ENCODE measurements at places on chromosomes 7 and 10.

DNA sequence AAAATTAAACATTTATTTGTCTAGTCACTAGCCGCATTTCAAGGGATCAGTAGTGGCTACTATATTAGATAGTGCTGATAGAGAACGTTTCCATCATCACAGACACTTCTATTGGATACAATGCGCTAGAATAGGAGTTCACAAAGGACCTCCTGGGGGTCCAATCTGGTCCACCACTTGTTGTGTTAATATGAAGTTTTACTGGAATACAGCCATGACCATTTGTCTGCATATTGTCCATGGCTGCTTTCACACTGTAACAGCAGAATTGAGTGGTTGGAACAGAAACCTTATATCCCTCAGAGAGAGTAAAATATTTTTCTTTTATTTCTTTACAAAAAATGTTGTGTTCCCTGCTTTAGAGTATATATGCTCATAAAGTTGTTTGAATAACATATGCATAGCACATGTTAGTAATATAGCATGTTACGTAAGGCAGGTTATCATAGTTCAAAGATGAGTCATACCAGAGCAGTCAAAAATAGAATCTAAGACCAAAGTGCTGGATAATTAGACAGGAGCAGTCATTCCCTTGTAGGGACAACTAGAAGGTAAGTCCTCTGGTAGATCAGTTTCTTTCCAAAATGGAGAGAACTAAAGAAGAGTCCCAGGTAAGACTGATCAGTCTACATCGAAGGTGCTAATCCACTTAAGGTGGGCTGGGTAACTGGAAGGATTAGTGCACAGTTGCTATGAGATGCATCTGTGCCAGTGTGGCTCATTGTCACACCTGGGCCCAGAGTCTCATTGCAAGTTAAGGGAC is 14.9 kb downstream of the BZW2 start:
- DNase-seq = no peak

DNA sequence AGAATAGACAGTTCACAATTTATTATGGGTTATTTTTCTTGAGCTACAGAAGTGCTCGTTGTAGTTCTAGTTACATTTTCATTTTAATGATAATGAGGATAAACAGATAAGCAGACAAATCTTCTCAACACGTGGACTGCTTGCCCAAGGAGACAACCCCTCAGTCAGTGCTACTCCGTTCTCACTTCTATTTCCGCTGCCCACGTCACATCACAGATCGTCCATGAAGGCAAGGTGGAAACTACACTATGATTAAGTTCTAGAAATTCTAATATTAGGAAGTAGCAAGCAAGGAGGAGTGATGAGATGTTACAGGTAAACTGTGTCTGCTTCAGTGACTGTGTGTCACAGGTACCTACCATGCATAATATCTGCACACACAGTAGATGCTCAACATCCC is 210.5 kb downstream of the CHCHD3 start:
- no peak for DNase-seq

GRCh38 chr10:13984647-13985155 is 346.0 kb downstream of the FRMD4A start:
- no peak for DNase-seq

DNA sequence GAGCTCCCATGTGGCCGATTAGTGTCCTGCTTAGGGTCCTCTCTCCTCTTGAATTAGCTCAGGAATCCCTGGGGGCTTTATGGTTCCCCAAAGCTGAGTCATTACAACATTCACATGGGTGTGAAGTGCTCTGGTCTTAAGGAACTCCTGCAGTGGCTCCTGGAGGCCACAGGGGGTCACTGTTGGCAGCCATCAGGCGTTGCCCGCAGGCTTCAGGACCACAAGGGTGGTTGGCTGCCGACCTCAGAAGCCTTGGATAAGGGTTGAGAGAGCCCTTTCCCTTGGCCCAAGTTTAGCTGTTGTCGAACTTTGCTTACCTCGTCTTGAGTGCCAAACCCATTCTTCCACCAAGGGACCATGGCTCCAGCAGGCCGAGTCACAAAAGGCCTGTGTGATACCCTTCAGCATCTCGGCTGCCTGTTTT is 61.7 kb downstream of the SH2D4B start:
- no peak for DNase-seq

DNA sequence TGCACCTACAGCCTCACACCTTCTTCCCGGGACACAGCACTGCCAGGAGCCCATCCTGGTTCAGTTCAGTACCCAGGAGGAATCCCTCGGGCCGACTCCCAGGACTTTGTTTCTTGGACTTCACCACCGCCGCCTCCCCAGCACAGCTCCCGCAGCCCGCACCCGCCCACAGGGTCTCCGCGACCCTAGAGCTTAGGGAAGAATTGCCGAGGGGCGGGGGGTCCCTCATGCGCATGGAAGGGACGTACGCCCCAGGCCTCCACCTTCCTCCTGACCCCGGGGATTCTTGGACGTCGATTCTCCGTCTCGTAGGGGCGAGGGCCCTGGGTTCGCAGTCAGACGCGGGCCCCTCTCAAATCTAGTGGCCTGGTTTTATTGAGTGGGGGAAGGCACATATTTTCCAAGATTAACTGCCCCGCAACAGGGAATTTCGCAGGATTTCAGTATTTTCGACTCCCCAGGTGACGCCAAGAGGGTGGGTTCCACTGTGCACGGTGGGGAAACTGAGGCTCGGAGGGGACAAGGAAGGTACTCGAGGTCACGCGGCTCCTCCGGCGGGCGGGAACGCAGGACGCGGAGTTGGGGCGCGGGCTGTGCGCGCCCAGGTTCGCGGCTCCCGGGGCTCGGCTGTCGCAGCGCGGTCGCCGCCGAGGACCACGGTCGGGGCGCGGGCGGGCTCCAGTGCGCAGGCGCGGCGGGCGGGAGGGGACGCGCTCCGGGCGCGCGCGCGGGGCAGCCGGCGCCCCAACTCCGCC is at the start of gene ADCY1:
ADCY1 (plus strand) TSS at position 708 of the 755 bp plus-strand sequence. CDS start 176 bp downstream, outside the sequence.
- DNase-seq = no peak

DNA sequence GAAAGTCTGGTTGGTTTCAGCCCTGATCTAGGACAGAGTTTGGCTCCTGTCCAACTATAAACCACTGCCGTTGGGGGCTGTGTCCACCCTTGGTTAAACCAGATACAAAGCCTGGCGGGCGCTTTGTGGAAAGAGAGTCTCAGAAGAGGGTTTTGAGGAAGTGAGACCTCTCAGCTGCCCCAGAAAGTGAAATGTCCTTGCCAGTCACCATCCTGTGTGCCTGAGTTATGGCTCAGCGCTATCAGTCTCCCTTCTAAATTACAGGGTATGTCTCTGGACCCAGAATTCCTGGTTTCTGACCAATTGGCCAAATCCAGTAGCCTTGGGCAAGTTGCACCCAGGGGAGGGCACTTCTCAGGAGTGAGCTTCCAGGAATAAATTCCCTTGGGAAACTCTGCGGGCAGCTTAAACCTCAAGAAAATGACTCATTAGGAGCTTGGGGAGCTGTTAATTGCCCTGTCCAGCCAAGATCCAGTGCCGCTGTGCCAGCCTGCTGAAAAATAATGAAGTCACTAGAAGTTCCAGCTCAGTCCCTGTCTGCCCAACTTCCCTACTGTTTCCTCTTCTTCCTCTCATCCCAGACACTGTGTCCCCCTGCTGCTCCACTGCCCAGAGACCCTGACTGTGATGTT is 66.7 kb upstream of the PDZD8 start:
- no peak for DNase-seq

GRCh38 chr10:71740069-71740653 is 20.6 kb upstream of the C10orf105 start:
- DNase-seq = no peak

DNA sequence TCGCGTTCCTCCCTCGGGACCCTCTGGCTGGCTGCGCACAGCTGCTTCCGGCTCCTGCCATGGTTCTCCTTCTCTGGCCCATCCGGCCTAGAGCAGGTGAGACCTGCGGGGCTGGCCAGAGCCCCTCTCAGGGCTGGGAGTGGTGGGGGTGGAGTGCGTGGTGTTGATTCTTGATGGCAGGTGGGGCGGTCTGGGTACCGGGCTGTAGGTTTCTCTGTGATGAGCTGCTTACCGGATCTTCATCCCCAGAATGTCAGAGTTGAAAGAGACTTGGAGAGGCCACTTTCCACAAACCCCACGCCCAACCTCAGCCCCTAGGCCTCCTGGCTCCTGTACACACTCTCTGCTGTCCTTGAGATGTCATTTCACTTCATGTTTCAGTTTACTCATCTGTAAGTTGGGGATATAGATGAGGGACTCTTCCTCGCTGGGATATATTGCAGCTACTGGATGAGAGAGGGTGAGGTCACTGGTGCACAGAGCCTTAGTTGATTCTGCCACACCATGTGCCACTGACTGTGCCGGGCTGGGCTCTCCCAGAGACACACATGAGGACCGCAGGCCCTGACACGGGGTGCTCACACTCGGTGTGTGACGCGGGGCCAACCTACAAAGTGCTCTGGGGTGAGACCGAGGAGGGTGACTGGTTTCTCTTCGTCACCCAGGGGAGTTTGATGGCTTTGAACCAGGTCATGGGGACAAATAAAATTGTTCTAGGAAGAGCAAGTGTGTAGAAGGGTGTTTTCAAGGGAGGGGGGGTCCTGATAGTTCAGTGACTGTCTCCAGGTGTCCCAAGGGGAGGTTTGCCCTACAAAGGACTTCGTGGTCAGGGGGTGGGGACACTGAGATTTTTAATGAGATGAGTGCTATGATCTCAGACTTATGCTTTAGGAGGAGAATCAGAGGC is 29.5 kb downstream of the ZNF775 start:
- DNase-seq = no peak

GRCh38 chr10:30694518-30695228 is 65.1 kb upstream of the LYZL2 start:
- DNase-seq = no peak

GRCh38 chr7:116173051-116174028 is 37.0 kb upstream of the TES start:
- no peak for DNase-seq

- DNase-seq = no peak
Measured at GRCh38 chr7:50591480-50592438, 26.6 kb upstream of the DDC start.

GRCh38 chr7:7521259-7521658 is 14.4 kb downstream of the COL28A1 start:
- no peak for DNase-seq

DNA sequence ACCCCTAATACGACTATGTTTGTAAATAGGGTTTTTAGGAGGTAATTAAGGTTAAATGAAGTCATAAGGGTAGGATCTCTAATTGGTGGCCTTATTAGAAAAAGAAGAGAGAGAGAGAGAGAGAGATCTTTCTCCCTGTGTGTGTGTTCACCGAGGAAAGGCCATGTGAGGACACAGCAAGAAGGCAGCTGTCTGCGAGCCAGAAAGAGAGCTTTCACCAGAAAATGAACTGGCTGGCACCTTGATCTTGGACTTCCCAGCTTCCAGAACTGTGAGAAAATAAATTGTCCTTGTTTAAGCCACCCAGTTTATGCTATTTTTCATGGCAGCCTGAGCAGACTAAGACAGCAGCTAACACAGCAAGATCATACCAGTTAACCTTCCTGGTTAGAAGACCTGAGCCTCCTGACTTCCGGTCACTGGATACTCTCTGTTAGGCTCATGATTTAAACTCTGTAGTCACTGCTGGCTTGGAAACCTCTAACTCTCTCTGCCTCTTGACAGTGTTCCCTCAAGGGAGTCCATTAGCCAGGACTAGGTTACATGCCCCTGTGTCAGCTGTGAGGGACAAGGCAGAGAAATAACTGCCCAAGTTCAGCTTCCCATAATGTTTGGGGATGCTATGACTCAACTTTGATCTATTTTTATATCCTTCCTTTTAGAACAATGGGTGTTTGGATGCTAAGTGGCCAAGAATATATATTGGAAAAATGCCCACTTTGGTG is 102.3 kb downstream of the DYNC1I1 start:
- DNase-seq = no peak

- no peak for DNase-seq
Measured at GRCh38 chr10:85642421-85643170, 724.0 kb downstream of the GRID1 start.

DNA sequence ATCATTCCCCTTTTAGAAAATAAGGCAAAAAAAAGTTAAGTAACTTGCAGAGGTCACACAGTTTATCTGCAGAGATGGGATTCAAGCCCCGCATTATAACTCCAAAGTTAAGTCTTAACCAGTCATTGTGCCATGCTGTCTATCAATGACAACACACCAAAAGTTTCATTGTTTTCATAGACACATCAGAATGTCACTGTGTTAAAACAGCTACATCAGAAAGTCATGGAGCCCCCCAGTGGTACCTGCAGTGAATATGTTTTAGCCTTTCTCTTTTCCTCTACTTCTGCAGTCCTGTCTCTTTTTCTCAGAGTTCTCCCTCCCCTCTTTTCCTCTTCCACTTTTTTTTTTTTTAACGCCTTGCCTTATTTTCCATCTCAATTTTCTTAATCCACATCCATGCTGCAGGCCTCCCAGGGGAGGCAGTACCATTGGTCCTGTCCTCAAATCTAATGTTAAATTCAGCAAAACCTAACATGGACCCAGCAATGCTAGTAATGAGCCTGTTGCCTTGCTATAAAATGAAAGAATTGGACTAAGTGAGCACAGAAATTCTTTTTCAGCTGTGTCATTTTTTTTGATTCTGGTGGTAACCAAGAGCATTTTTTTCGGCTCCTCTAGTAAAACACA is 3.8 kb upstream of the NRCAM start:
- no peak for DNase-seq

- no peak for DNase-seq
Measured at GRCh38 chr10:86182150-86182549, 184.4 kb downstream of the GRID1 start.

- DNase-seq = no peak
Measured at GRCh38 chr7:130136579-130137167, 66.3 kb downstream of the KLHDC10 start.

DNA sequence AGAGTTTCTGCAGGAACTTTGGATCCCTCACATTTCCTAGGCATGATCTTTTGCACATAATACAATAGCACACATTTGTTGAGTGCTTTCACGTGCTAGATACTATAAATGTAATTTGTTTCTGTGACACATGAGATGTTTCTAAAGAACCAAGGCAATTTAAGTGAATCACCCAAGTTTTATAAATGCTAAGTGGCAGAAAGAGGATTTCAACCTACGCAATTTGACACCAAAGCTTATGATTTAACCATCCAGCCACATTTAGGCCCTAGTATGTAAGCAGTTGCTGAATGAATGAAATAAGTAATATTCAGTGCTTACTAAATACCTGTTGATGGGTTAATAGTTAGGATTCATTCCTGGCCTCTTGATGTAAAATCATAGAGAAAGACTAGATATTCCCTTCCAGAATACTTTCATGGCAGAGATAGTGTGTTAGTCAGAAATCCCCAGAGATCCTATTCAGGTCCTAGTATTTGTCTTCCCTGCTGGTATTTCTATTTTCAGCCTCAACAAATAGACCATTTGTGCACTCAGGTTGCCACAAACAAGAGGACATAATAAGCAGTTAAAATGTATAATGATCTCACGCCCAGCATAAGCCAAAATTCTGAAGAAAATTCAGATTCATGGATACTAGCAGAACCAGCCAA is 572.6 kb downstream of the IPMK start:
- no peak for DNase-seq

DNA sequence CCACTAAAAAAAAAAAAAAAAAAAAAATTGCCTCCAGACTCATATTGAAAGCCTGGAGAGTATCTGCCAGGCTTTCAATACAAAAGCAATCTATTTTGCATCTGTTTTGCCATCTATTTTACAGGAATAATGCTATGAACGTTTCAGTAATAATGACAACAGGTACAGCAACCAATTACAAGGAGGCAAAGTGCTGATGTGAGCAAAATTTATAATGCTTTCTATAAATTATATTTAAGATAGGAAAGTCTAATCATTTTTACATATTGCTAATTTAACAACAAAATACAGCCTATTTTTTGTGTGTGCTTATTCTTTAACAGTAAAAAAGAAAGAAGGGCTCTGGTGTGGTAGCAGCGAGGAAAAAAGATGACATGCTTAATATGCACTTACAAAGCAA is 10.0 kb downstream of the WDR91 start:
- DNase-seq = no peak

- DNase-seq = no peak
Measured at GRCh38 chr7:155311826-155312537, 14.3 kb downstream of the INSIG1 start.

Measured in NCI-H1048 (cell line).